C1 segment of cervical spinal cord (tissue), 14 donors: ENCODE measurements at places on chromosomes 2 and 18.

DNA sequence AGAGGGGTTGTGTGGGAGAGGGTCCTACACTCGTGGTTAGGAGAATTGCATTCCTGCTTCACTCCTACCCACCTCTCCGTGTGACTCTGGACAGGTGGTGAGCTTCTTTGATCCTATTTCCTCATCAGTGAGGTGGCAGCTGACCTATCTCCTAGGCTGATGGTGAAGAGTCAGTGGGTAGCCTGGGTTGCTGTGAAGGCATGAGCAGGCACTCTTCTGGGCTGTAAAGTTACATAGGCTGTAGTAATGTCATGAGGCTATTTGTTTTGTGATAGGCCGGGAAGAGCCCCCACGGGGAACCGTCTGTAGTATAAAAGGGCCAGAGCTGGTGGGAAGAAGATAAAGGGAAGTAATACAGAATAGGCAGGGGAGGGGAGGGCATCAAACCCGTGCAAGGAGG is 83.8 kb downstream of the TMEM247 start:
- DNase-seq: no peak

DNA sequence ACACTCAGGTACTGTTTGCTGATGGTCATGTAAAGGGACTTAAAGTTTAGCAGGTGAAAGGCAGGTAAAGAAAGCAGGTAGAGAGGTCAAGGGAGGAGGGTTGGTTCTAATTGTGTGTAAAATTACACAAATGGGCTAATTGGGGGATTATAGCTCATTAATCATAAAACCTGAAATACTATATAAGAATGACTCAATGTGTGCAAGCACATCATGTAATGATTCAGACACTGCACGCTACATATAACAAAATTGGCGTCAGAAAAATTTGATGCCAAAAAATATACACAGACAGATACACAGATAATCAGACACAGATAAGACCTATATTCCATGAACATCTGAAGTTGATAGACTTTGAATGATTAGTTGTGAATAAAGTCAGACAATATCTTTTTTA is 120.7 kb upstream of the LMAN1 start:
- DNase-seq: no peak

GRCh38 chr2:238295144-238296112 is 7.0 kb upstream of the PER2 start:
- no peak for DNase-seq

DNA sequence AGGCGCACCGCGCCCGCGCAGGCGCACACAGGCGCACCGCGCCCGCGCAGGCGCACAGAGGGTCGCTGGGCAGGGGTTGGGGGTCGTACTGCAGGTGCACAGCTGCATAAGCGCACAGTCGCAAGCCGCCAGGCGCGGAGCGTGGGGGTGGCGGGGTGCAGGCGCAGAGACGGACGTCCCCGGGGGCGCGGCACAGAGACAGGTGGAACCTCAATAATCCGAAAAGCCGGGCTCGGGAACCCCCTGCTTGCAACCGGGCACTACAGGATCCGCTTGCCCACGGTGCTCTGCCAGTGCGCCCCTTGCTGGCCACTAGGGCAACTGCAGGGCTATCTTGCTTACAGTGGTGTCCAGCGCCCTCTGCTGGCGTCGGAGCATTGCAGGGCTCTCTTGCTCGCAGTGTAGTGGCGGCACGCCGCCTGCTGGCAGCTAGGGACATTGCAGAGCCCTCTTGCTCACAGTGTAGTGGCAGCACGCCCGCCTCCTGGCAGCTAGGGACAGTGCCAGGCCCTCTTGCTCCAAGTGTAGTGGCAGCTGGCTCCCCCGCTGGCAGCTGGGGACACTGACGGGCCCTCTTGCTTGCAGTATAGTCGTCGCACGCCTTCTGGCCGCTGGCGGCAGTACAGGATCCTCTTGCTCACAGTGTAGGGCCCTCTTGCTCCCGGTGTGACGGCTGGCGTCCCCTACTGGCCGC is 34.9 kb downstream of the FAM110C start:
- no peak for DNase-seq

DNA sequence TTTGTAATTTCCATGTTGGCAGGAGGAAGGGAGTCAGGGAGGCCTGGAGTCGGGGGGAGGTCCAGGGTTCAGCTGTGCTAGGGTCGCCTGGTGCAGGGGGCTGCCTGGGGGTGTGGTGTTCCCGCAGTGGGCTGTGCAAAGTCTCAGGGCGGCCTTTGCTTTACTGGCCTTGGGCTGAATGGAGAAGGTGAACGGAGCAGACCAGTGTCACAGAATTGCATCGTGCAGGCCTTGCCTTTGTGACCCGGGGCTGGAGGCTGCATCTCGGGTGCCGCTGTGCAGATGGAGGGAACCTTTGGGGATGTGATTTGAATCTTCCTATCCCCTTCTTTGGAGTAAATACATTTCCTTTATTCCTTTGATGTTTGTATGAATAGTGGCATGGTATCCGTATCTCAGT is 8.8 kb downstream of the SNTG2 start:
- no peak for DNase-seq

DNA sequence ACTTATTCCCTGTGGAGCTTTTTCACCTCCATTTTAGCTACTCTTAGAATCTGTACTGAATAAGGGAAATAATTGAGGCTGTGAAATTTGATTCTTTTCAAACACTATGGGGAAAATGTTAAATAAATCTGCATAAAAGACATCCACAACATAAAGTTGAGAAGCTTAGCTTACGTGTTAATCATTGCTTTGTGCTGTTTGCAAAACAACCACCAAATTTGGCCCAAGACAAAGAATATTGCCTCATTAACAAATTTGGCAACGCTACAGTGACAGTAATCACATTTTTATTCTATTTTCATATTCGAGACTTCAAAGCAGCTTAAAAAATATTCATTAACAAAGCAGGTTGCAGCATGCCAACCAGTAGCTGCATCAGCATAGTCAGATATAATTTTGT is 437.6 kb downstream of the DPP10 start:
- no peak for DNase-seq

DNA sequence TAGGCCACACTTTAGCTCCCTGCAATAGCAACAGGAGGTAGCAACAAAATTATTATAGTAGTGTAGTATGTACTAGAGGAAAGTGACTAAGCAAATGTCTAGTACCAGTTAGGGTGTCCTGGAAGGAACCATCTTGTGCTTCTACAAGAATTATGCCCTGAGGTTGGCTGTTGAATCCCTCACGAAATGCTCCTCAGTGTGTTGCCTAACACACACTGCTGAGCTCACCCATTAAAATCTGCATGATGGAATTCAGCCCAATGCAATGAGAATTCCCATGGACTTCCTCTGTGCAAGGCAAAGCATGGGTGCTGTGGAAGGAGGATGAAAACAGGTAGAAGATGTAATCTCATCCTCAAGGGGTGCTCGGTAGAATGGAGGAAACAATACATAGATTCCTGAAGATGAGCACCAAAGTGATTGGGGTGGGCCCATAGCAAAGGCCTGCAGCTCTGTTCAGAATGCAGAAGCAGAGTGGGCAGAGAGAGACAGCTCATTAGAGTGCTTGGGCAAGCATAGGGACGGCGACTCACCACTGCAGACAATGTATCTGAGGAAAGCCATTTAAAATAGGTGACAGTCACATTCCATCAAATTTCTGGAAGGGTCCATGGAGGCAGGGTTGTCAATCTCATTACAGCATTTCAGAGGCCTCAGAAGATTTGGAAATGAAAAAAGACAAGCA is 1.2 kb upstream of the UGT1A7 start:
- no peak for DNase-seq

DNA sequence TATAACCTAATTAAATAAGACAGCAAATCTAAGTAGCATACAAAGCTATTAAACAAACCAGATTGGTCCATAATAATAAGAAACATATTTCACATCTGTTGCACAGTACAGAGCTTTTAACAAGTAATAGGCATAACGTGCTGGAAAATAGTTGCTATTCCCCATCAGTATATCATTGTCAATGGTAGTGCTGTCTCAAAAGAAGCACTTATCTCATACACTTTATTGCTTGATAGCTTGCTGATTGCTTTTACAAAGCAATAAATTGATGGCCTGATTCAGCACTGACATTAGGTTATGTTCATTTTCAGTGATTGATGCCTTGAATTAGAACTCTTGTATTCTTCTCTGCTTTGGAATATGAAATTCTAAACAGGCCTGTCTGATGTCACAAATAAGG is 641.7 kb downstream of the CBLN2 start:
- no peak for DNase-seq

- DNase-seq: no peak
These were observed 7.7 kb upstream of the MMADHC start for GRCh38 chr2:149595056-149595963.

DNA sequence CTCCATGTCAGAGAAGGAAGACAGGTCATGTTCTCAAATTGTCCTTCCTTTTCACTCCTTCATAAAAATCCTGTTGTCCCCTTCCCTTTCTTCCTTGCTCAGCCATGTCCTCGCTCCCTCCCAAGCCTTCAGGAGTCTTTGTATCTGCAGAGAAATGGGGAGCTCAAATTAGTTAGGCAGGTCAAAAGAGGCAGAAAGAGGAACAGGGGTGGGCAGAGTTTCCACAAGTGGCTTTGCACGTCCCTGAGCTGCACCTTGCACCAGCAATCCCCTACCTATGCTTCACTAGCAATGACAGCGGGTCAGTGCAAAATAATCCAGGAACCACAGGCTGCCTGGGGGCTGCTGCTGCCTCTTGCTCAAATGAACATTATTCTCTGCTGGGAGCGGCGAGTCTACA is 152.1 kb upstream of the ITGA6 start:
- no peak for DNase-seq

- DNase-seq: no peak
These were observed 66.2 kb downstream of the TRAPPC8 start for GRCh38 chr18:31876707-31877106.

GRCh38 chr18:70366174-70366573 is 77.3 kb downstream of the SOCS6 start:
- no peak for DNase-seq

GRCh38 chr2:53098696-53099078 is 668.9 kb upstream of the CHAC2 start:
- DNase-seq: no peak

GRCh38 chr2:71043531-71044407 is 24.7 kb upstream of the NAGK start:
- DNase-seq: no peak

DNA sequence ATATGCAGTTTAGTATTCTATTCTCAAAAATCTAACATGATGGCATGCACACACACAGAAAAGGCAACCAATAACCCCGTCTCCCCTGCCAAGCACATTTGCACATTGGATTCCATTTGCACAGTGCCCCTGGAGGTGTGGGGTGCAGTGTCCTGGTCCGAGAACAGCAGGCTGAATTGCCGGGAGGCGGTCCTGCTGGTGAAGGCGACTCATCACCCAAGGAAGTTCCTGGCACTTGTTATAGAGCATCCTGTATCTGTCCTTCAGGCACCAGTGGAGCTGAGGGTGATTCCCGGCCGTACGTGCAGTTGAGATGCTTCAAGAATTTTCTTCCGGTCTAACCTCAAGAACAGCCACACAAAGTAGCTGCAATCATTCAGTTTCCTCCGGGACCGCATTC is 73.0 kb upstream of the RAB12 start:
- no peak for DNase-seq

DNA sequence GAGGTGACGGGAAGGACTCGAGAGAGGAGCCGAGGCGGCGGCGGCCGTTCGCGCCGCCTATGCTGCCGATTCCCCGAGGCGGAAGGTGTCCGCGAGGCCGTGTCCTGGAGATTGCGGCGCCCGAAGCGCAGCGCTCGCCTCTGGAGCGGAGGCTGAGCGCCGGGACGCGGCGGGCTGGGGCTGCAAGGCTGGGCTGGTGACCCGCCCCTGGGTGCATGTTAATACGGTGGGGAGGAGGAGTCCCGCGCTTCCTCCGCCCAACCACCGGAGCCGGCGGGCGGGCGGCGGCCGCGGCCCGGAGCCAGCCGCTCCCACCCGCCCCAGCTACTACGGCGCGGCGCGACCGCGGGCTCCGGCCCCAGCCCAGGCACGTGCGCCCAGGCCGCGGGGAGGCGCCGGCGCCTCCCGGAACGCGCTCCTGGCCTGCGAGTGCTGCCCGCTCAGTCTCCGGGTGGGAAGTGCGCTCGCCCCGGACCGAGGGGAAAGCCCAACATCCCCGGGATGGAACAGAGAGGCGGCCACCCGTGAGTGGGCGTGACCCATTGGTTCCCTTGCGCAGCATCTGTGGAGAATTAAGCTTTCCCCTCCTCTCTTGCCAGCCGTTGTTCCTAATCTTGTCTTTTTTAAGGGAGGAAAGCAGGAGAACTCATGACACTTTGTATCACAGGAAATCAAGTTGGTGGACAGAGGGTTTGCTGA is at the start of gene DLGAP1:
Gene DLGAP1 (minus strand): TSS at position 195 of the 699 bp plus-strand sequence.
- peak; percentile 73 for DNase-seq

DNA sequence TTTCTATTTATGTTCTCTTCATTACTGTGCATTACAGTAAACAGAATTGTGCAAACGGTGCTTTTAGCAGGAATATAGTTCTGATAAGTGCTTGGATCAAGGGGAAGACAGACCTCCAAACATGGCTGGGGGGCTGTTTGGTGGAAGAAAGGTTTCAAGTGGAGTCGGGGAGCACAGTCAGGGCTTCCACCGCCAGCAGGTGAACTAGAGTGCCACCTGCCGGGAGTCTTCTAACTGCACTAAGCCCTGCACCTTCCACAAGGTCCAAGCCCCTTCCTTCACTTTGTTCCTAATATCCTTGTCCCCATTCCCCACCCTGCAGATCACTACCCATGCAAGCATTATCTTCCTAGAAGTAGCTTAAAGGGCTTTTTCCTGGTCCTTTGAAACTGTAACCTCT is 11.1 kb downstream of the ONECUT2 start:
- DNase-seq: no peak

GRCh38 chr2:177728920-177729319 is 336.3 kb downstream of the AGPS start:
- DNase-seq: no peak

DNA sequence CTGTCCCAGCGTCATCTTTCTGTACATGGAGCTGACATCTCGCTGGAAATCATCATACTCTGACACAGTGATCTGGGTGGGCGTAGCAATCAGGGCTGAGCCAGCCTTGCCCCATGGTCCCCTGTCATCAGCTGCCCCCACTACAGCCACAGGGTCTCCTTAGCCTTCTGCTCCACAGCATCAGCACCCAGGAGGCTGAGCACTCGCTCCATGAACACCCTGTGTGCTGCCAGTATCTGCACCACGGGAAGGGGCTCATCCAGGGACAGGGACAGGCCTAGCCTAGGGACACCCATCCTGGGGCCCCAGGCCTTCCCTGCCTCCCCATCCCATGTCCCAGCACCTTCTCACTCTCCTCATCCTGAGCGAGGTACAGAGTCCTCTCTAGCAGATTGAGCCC is 11.4 kb downstream of the ALPG start:
- DNase-seq: no peak

DNA sequence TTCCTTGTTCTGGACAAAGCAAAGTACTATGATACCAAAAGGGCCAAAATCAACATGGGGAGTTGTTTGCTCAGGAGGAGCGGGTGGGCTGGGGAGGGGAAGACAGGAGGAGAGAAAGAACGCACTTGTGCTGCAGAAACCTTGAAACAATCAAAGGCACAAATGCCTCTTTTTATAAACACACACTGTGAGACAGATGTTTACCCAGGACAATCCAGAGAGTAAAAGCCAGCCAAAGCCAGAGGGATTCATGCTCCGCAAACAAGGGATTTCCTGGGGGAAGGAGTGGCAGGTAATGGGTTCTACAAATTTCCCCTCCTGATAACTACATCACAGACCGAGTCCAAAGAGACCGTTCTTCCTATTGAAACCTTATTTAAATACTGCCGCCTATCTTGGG is 323.5 kb upstream of the SKOR2 start:
- DNase-seq: no peak
